Calu3 (cell line): ENCODE measurements at places on chromosomes 11 and 22.

DNA sequence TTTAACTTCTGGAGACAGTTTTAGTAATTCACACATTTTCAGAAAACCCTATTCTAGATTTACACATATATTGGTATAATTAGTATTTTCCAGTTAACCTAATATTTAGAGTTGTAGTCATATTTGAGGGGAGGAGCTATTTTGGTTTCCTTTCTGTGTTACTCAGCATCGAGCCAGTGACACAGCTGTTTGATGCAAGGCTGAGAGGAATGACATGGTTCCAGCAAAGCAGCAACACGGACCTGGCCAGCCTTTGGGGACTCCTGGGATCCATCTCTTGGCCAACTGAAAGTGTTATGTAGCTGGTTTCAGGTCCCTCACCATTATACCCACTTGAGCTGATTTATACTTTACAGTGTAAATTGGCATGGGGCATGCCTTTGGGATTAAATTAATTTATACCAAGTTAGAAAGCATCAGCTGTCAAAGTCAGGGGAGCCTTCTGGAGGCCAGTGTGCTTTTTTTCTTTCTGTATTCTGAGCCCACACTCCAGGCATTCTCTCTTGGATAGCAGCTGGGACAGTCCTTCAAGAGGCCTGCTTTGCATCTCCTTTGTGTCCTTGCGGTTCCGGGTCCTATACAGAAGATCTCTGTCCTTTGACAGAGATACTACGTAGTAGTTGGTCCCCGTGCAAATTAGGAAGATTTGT lies 91.3 kb upstream of the SLC25A18 start:
- DNase-seq = no peak

DNA sequence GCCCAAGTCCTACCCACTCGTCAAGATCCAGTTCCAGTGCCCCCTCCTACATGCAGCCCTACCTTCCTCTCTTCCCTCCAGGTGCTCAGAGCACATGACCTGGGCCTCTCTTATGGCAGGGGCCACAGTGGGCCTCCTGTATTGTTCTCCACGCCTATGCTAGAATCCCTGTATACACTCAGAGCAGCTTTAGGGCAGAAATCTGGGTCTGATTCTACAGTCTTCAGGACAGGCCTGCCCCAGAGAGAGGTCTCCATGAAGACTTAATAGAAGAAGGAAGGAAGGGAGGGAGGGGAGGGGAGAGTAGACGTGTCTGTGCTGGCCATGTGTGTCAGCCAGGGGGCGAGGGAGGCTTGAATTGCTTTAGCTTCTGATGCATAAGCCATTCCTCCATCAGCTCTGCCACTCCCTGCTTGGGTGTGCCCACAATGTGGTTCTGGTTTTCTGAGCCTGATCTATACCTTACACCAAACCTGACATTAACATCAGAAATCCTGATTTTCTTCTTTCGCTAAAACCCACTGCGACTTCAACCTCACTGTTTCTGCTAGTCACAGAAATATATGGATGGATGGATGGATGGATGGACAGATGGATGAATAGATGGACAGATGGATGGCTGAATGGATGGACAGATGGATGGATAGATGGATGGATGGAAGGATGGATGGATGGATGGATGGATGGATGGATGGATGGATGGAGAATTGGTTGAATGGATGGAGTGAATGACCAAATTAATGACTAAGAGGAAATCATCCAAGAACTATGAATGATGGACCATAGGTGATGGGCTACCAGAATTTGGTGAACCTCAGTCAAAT lies 56.6 kb upstream of the PRDM11 start:
- no peak for DNase-seq

GRCh38 chr11:130488848-130489584 lies 40.6 kb downstream of the ADAMTS15 start:
- DNase-seq = no peak

GRCh38 chr11:945986-946385 lies 20.3 kb downstream of the AP2A2 start:
- DNase-seq = no peak
